ENCODE measurements at places on chromosomes 1 and 21.
A peak's percentile ranks its signal among the peaks of the same experiment; 100 is the strongest.

DNA sequence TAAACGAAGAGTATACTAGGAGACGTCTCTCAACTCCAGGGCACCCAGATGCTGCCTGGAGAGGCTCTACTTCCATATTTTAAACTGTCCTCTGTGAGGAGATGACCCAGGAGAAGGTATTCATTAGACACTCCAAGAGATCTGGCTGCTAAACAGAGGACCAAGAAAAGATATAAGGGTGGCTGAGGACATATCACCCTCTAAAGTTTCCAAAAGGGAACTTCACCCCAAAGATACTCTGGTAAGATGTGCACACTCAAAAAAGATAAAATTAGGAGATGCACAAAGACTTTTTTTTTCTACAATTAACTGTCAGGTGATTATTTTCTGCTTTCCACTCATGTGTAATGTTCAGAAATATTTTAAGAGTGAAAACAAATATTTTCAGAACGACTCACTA is 1.4 kb downstream of the ZNF670 start:
- no peak for DNase-seq

GRCh38 chr1:32040711-32041110 is 27.0 kb downstream of the KHDRBS1 start:
- DNase-seq: no peak

GRCh38 chr1:3237994-3238702 is 169.1 kb downstream of the PRDM16 start:
- no peak for DNase-seq

- DNase-seq: no peak
These were observed 137.8 kb downstream of the LMX1A start for GRCh38 chr1:165218731-165219130.

- peak; percentile 34 for DNase-seq
These were observed 254.4 kb downstream of the AKT3 start for GRCh38 chr1:243595527-243596210.

DNA sequence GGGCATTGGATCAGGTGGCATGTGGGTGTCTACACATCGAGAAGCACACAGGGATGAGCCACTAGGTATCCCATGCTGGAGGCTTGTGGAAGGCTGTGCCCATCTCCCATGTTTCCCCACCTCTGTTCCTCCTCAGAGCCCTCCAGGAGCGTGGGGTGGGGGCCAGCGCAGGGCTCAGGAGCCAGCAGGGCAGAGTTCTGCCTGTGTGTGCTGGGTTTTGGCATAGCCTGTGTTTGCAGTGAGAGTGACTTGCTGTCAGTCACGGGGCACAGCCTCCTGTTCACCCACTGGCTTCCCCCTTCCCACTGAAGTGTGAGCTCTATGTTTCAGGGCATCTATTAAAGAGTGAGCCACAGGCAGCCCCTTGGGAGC is 10.4 kb downstream of the IBA57 start:
- no peak for DNase-seq

DNA sequence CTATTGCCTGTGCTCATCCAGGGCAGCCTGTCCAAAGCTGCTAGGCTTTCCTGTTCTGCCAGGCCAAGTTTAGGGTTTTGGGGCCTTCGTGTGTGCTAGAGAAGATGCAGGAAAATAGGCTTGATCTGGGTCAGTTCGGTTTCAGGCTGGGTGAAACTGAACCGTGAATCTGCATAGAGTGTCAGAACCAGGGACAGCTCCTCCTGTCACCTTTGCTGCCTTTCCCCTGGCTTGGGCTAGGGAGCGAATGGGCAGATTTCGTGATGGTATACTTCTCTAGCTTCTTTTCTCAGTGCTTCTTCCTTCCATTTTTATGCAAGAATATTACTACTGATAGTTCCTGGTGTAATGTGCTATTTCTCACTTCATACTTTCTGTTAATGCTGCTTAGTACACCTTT is 6.0 kb upstream of the AGO1 start:
- no peak for DNase-seq

- no peak for DNase-seq
These were observed 771 bp downstream of the RABGAP1L start for GRCh38 chr1:174160109-174160473.

GRCh38 chr1:174605198-174605597 is 157.4 kb downstream of the GPR52 start:
- no peak for DNase-seq
